ENCODE measurements at places on chromosomes 7 and 10.

DNA sequence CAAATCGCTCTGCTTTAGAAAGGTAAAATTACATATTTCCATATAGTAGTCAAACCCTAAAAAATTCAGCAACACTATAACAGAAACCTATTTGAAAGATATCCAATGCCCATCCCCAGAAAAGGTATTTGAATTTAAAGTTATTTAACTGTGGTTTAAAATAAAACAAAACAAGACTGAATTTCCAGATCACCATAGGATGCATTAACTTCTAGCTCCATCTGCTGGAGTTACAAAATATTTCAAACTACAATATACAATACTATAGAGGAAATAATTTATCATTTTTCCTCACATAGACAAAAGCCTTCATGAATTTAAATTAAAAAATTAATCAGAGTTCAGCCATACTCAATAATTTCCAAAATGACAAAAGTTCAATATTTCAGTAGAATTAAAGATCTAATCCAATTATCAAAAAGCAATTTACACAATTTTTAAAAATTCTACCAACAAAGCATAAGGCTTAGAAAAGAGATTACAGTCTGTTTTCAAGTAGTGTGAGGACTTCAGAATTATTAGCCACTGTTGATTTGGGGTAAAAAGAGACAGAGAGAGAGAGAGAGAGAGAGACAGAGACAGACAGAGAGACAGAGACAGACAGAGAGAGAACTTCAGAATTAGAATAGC lies 75.9 kb downstream of the LMBR1 start:
- peak; percentile 4 for DNase-seq

- no peak for DNase-seq
Observed at GRCh38 chr10:71259815-71260501, 47.6 kb downstream of the UNC5B start.

GRCh38 chr10:1177936-1178335 lies 121.8 kb downstream of the WDR37 start:
- DNase-seq: no peak

DNA sequence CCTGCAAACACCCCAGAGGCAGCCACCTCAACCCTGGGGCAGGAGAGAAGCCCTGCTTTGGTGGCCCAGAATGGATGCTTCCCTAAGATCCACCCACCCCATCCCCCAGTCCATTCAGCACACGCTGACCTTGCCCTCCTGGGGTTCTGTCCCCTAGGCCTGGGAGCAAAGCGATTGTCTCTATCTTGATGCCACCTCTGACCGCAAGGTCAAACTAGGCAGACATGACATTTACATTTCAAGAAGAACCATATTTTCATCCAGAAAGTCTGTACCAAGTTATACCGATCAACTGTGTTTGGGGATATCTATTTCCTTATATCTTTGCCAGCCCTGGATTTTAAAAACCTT lies 23.0 kb downstream of the MAT1A start:
- DNase-seq: no peak

GRCh38 chr7:148436571-148436970 lies 154.0 kb upstream of the C7orf33 start:
- no peak for DNase-seq

GRCh38 chr7:124915242-124915641 lies 14.4 kb downstream of the POT1 start:
- no peak for DNase-seq

DNA sequence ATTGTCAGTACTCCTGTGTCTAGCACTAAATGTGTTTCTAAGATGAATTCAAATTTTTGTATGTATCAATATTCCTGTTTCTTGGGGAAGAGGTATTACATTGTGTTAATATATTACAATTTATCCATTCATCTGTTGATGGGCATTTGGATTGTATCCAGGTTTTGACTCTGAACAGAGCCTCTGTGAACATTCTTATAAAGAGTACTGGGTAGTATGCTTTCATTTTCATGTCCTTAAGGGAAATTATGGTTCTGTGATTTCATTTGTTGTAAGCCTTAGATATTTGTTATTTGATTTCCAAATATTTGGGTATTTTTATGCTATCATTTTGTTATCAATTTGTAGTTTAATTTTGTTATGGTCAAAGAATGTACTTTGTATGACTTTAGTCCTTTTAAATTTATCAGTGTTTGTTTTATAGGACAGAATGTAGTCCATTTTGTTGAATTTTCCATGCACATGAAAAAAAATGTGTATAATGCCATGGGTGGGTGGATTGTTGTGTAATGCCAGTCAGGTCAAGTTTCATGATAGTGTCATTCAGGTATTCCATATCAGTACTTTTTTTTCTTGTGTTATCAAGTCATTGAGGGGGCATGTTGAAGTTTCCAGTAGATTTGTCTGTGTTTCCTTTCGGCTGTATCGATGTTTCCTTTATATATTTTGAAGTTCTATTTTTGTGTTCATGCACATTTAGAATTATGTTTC lies 38.4 kb downstream of the STAM start:
- no peak for DNase-seq

DNA sequence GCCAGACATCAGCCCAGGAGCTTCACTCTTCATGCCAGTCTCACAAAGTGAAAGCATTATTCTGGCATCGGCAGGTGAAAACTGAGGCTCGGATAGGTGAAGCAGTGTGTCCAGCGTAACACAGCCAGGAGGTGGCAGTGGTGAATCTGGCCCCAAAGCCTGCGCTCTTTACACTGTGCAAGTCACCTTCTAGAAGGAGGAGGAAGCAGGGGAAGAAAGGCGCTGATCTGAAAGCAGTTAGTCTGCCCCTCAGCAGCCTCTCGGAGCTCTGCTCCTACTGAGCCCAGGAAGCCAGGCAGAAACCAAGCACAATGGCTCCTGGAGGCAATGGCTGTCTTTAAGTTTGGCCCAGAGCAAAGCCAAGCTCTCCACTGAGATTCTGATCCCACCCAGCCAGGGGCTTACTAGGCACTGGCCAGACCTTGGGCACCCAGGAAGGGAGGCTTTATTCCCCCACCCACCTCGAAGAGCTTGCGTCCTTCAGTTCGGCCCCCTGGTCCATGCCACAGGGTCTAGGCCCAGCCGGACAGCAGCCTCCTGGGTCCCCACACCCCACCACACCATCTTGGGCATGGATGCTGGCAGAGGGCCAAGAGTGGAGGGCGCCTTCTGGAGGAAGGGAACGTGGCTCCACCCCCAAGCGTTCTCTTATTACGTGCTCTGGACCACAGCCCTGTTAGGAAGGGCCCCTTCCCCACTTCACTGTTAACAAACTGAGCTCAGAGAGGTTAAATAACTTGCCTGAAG lies 104.5 kb downstream of the GRID1 start:
- DNase-seq: no peak

DNA sequence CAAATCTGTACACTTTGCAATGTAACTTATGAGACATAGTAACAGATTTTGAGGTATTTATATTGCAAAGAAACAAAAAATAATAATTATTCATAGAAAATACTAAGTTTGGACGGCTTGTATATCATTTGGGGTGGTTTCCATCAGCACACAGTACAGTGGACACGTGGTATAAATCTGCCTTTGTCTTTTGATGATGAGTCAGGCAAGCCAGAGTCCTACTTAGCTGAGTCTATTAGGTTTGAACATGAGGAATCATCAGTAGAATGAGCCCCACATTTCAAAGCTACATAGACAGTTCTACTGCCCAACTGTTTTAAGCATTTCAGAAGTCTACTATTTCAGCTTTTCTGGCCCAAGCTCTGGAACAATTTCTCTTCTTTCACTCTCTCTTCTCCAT lies 803.2 kb downstream of the PHTF2 start:
- peak; percentile 5 for DNase-seq

- peak; percentile 28 for DNase-seq
Observed at GRCh38 chr7:137146552-137147337, 196.8 kb downstream of the PTN start.

GRCh38 chr10:130579913-130580312 lies 443.7 kb downstream of the GLRX3 start:
- DNase-seq: no peak

- DNase-seq: peak; percentile 49
Observed at GRCh38 chr10:118568327-118568848, 27.1 kb downstream of the PRLHR start.

DNA sequence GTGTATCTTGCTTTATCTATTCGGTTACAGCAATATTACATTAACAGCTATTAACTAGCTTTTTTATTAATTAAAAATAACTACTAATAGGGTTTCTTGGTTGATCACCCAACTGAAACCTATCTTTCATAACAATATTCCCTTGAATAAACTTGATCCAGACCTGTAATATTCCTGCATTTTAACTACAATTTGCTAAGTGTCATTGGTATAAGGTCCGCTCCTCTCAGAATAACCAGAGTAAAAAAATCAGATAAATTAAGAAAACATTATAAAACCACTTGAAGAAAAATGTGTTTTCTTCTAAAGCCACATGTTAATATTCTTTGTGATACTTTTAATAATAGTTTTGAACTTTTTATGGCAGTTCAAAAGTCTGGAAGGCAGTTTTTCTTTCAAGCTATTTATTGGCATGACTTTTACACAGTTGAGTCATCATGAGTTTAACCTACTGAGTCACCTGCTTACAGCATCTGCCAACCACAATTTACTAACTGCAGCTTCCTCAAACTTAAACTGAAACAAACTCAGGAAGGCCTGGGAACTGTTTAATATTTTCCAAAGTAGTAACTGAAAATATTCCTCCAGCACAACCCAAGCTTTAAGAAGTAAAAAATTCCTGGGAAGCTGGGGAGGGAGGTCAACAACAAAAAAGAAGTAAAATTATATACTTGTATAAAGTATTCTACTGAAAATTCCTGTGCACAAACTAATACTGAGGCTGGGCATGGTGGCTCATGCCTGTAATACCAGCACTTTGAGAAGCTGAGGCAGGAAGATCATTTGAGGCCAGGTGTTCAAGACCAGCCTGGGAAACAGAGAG lies 103.2 kb downstream of the NRBF2 start:
- DNase-seq: peak; percentile 86

DNA sequence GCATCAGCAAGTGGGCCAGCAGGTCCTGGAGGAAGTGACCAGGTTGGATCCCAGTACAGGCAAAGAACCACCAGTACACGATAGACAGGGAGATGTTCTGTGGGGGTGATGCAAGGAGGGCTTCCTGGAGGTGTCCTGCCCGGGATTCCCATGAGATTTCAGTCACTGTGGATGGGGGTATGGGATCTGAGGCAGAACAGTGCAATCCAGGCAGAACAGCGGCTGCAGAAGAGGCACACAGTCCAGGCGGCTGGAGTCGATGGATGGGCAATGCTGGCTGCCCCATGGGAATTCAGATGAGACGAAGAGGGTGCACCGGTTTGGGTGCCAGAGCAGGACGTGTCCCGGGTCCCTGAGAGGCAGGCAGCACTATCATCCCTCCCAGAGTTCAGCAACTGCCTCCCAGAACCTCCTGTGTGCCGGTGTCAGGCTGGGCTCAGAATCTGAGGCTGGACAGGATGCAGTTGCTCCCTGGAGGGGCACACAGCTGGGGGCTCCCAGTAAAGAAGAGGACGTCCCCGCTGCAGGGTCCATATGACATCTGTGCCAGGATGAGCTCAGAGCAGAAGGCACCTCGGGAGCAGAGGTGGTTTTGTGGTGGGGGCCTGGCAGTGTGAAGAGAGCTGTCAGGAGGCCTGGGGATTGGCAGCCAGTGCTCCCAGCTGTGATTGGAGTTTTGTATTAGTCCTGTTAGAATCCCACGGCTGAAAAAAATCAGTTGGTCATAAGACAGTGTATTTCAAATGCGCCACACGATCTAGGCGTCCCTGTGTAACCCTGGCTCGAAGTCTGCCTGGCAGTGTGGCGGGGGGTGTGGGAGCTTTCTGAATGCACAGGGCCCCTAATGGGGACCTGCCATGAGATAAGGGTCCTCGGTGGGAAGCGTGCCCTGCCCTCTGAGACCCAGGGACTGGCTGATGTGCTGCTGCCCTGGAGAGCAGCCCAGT lies 3.2 kb downstream of the KNDC1 start:
- no peak for DNase-seq

DNA sequence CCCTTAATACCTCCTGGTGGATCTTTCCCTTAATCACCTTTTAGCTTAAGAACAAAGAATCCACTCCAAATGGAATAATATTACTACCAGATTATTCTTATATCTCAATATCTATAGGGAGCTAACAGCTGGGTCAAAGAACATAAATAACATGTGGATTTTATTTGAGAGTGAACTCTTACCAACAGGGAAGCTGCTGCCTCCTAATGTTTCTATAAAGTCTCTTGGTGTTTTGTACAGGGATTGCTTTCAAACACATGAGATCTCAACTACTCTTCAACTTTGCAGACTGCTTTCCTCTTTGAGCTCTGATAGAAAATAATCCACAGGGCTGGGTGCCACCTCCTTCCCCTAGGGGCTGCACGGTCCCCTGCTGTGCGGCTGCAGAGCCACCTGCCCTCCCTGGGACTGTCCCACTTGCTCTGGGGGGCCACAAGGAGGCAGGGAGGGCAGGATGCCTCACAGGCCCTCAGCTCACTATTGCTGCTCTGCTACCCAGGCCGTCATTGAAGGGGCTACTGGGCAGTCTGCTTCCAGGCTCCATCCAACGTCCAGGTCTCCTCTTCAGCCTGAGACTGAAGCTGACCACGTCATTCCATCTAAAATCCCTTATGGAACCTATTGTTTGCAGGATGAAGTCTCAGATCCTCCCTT lies 191.2 kb downstream of the CXCL12 start:
- no peak for DNase-seq

DNA sequence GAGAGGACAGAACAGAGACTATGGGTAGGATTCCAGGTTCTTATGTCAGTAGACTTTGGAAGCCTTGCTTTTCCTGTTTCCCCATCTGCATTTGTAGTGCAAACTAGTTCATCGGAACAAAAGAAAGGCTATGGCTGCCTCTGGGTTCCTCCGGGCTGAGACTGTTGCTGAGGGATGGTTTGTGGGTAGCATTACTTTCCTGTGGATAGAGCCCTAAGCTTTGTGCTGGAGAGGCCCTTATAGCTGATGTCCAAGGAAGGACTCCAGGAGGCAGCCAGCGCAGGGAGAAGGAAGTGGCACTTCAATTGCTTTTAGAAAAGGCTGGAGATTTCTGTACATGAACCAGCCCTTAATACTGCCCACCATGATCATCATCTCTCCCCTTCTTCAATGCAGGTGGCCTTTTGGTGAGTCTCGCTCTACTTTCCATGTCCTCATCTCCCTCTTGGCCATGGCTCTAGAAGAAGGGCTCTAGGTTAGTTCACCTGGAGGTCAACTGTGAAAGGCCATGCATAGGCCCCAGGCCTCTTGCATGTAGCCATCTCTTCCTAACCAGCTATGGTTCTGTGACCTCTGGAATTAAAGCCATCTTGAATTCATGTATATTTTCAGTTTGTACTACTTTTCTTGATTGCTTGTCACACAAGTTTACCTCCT lies 15.4 kb downstream of the MXI1 start:
- no peak for DNase-seq

DNA sequence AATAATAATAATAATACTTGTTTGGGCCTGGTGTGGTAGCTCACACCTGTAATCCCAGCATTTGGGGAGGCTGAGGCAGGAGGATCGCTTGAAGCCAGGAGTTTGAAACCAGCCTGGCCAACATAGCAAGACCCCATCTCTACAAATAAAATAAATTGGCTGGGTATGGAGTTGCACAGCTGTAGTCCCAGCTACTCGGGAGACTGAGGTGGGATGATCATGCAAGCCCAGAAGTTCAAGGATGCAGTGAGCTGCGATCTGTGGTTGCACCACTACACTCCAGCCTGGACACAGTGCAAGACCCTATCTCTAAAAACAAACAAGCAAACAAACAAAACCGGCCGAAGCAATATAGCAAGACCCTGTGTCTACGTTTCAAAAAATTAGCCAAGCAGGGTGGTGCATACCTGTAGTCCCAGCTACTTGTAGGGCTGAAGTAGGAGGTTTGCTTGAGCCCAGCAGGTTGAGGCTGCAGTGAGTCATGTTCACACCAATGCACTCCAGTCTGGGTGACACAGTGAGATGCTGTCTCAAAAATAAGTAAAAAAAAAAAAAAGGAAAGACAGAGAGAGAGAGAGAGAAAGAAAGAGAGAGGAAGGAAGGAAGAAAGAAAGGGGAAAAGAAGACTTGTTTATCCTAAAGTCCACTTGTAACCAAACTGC lies 85.6 kb upstream of the KDM7A start:
- no peak for DNase-seq
